Naive thymus-derived CD8-positive, alpha-beta T cell (primary cell): ENCODE measurements at places on chromosomes 5 and 9. TPM values are rescaled to one million over a fixed set of nuclear protein-coding genes. Genes with fewer than 3 reads are reported as not detected.

GRCh38 chr5:114418176-114419066, 56.6 kb downstream of the KCNN2 start:
- no peak overlapping the region for H3K4me3 ChIP-seq
- H3K4me1 ChIP-seq: no peaks in the 10 kb centered on the region
- H3K27ac ChIP-seq: no peak overlapping the region
- DNase-seq: no peak
- no peaks in the 10 kb centered on the region for H3K36me3 ChIP-seq
- no peaks in the 10 kb centered on the region for H3K27me3 ChIP-seq

Gene ADGRD2
- not detected for total RNA-seq

DNA sequence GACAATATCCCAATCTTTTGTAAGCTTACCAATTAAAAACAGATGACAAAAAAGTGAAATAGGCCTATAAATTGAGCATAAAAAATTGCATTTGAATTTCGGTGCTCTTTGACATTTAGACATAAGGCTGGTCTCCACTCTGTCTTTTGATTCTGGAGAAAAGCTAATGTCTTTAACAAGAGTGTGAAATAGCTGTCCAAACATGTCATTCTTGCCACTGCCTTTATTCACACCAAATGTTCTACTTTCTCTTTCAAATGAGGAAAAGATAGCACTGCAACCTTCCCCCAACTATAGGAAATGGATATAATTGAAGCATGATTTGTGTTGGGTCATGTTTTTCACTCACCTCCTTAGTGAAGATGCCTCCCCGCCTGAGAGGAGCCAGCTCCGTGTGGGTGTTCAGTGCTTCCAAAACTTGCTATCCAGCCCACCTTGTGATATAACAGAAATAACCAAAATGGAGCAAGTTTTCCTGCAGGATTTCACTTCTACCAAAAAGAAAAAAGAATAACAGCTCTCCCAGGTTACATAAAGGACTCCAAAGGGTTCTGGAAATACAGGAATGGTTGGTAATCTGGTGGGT, 55.2 kb upstream of the STK32A start:
- DNase-seq: no peak
- no peak overlapping the region for H3K4me3 ChIP-seq
- H3K36me3 ChIP-seq: no peaks in the 10 kb centered on the region

- H3K27ac ChIP-seq: no peak overlapping the region
- DNase-seq: no peak
- H3K36me3 ChIP-seq: no peaks in the 10 kb centered on the region
- H3K27me3 ChIP-seq: no peaks in the 10 kb centered on the region
- no peak overlapping the region for H3K4me3 ChIP-seq
Measured at GRCh38 chr5:124986170-124986569, 239.7 kb upstream of the ZNF608 start.

GRCh38 chr9:16367605-16368231, 502.8 kb downstream of the BNC2 start:
- H3K4me3 ChIP-seq: no peak overlapping the region
- DNase-seq: no peak

- no peak for DNase-seq
- H3K4me1 ChIP-seq: peaks cover 26% of the 10 kb centered on the region
- H3K36me3 ChIP-seq: peaks cover 27% of the 10 kb centered on the region
- H3K4me3 ChIP-seq: peak overlapping the region; percentile 81
- peaks cover 82% of the 10 kb centered on the region for H3K27me3 ChIP-seq
Measured at GRCh38 chr5:88675168-88675707, 207.7 kb downstream of the MEF2C start.

DNA sequence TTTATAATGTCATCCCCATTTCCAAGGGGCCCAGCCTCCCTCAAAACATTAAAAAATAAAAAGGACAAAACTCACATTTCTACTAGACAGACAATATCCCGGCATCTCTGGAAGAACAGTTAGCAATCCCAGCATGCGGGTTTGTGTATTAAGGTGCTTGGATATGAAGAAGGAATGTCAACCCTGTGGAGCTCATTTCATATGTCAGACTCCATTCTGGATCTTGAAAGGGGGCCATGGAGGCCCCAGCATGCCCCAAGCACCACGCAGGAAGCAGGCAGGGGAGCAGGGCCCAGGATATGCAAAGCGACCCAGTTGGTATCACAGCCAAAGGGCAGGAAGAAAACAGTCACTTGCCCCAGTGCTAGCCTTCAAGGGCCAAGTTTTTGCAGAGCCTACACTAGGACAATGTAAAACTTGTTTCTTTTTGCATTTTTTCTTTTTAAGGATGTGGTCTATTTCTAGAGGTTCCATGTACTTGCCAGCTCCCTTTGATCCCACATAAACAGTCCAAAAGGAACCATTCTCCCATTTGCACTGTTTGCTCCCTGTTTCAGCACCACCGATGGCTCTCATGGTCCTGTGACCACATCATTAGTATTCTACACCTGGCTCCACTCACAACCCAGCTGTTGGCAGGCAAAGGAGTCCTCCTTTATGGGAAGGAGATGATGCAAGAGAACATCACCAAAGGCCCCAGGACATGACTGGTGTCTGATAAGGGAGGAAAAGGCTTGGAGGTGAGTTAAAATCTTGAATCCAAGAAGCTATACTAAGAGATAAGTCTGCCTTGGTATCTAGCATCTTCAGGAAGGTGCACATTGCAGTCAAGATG, 58.3 kb downstream of the FGF1 start:
- no peak overlapping the region for H3K4me3 ChIP-seq
- H3K4me1 ChIP-seq: peaks cover 6% of the 10 kb centered on the region
- no peak overlapping the region for H3K27ac ChIP-seq

Gene RAD50
- total RNA-seq: 36.1 TPM

DNA sequence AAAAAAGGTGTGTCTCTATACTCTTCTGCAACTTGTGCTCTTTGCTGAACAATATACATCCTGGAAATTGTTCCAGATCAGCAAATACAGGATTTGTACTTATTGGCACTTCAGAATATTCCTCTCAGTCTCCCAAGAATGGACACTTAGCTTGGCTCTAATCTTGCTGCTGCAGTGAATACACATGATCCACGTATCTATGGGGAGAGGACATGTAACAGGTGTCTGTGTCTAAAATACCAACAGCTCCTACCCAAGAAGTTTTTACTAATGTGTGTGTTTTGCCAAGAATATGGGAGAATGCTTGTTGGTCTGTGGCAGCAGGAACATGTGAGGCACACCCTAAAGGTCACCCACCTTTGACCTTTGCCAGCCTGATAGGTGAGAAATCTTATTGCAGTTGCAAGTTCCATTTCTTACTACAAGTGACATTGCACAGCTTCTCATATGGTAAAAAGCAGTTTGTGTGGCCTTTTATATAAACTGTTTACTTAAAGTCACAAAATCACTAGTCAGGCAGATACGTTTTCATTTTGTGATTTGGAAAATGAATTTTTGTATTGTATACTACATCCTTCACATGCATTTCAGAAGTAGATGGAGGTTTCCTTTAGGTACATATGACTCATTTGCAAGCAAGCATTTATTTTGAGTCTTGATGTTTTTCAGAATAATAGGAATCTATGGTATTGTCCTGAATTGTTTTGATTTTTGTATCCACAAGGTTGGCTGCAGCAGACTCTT, 35.8 kb downstream of the PHF2 start:
- no peaks in the 10 kb centered on the region for H3K27me3 ChIP-seq
- no peak overlapping the region for H3K27ac ChIP-seq
- DNase-seq: no peak
- no peak overlapping the region for H3K4me3 ChIP-seq
- peaks cover 16% of the 10 kb centered on the region for H3K4me1 ChIP-seq

GRCh38 chr9:88773627-88774244, 217.5 kb upstream of the S1PR3 start:
- no peaks in the 10 kb centered on the region for H3K36me3 ChIP-seq
- peaks cover 16% of the 10 kb centered on the region for H3K4me1 ChIP-seq
- no peak for DNase-seq
- H3K27ac ChIP-seq: no peak overlapping the region
- no peak overlapping the region for H3K4me3 ChIP-seq
- H3K27me3 ChIP-seq: peaks cover 16% of the 10 kb centered on the region

Gene RAPGEF1
- 91.7 TPM for total RNA-seq

GRCh38 chr9:105698348-105698870, 4.1 kb downstream of the TMEM38B start:
- H3K36me3 ChIP-seq: no peaks in the 10 kb centered on the region
- DNase-seq: no peak
- no peak overlapping the region for H3K4me3 ChIP-seq

Gene CTXN3
- total RNA-seq: not detected

DNA sequence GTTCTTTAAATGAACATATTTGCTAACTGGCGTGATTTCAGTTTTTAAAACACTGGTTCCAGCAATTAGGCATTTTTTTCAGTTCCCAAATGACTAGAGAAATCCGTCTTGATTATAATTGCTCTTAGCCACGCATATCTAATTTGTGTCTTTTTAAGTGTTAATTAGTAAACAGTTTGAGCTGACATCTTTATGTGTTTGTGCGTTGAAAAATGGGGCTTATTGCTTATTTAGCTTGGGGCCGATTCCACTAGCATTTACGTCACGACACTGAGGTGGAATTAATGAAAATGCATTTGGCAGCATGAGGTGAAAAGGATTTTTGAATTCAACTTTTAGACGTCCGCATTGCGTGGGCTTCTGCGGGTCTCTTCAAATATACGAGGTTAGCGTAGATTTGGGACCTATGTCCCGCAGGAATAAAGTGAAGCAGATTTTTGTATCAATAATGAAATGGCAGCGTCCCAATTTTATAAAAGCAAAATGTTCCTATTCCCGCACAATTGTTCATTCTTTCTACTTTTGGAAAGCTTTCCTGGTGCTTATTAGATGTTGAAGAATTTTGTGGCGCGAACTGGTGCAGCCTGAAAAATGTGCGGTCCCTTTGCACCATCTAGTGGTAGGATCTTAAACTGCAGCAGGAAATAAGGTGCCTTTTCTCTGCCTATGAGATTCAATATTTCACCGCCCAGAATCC, 122.7 kb upstream of the LMX1B start:
- peak; percentile 52 for DNase-seq
- no peaks in the 10 kb centered on the region for H3K36me3 ChIP-seq
- H3K27me3 ChIP-seq: no peaks in the 10 kb centered on the region
- H3K4me1 ChIP-seq: peaks cover 13% of the 10 kb centered on the region
- H3K27ac ChIP-seq: no peak overlapping the region

DNA sequence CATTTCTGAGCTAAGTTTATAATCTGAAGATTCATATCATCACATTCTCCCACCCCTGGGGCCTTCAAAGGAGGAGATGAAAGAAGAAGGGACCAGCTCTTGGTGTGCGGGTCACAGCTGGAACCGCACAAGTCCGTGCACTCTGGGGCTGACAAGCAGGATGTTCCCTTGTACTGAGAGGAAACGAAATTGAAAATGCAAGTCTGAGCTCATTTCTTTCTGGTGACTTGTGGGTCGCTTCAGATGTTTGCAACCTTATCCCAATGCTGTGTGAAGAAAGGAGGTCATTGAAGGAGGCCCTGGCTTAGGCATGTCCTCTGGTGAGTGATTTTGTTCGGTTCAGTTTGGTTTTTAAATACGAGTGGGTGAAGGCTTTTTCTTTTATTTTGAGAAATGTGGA, 59.6 kb downstream of the C9orf152 start:
- H3K27ac ChIP-seq: peak overlapping the region; percentile 76
- no peak for DNase-seq
- H3K27me3 ChIP-seq: no peaks in the 10 kb centered on the region
- H3K36me3 ChIP-seq: no peaks in the 10 kb centered on the region
- peak overlapping the region; percentile 62 for H3K4me3 ChIP-seq

Gene STKLD1
- total RNA-seq: 1.3 TPM

GRCh38 chr5:69170495-69170894, 3.5 kb downstream of the CCNB1 start:
- no peak for DNase-seq
- H3K27ac ChIP-seq: no peak overlapping the region
- no peak overlapping the region for H3K4me3 ChIP-seq
- no peaks in the 10 kb centered on the region for H3K27me3 ChIP-seq
- H3K36me3 ChIP-seq: no peaks in the 10 kb centered on the region

GRCh38 chr5:44774279-44774880, 34.4 kb upstream of the MRPS30 start:
- no peak for DNase-seq
- no peaks in the 10 kb centered on the region for H3K4me1 ChIP-seq
- H3K4me3 ChIP-seq: no peak overlapping the region
- H3K36me3 ChIP-seq: no peaks in the 10 kb centered on the region

Gene MORN5
- not detected for total RNA-seq

- peaks cover 8% of the 10 kb centered on the region for H3K36me3 ChIP-seq
- H3K4me1 ChIP-seq: peaks cover 81% of the 10 kb centered on the region
- no peak overlapping the region for H3K4me3 ChIP-seq
- peak overlapping the region; percentile 94 for H3K27ac ChIP-seq
- H3K27me3 ChIP-seq: no peaks in the 10 kb centered on the region
- no peak for DNase-seq
Measured at GRCh38 chr9:97908705-97909104, 13.6 kb downstream of the TRMO start.

DNA sequence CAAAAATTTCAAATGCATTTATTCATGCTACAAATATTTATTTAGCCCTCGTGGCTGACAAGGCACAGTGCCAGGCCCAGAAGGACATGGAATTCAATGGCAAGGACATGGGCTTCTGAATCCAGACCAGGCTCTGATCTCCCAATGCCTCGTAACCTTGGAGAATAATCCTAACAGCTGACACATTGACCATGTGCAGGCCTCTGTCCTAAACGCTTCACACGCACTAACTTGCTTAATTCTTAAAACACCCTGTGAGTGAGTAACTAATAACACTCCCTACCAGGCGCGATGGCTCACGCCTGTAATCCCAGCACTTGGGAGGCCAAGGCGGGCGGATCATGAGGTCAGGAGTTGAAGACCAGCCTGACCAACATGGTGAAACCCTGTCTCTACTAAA, 33.2 kb downstream of the MYO10 start:
- H3K4me1 ChIP-seq: no peaks in the 10 kb centered on the region
- H3K27me3 ChIP-seq: no peaks in the 10 kb centered on the region

DNA sequence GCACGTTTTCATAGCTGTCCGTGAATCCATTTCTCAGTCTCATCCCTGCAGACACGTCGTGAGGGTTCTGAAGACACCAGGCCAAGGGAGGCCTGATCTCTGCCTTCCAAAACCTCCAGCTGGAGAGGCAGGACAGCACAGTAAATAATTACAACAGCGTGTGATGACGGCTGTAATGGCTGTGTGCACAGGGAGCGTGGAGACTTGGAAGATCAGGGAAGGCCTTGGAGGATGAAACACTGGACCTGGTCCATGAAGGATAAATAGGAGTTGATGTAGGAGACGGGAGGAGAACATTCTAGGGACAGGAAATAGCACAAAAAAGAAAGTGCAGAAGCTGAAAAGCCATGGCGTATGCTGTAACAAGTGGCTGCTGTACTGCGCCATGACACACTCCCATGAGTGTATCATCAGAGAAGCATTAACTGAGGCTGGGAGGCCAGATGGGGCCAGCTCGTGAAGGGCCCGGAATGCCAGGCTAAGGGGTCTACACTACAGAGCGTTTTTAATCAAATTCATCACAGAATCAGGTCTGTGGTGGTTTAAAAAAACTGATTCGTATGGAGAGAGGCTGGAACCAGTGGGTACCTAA, 97.2 kb downstream of the CRB2 start:
- DNase-seq: no peak
- H3K4me3 ChIP-seq: no peak overlapping the region
- no peaks in the 10 kb centered on the region for H3K27me3 ChIP-seq
- no peaks in the 10 kb centered on the region for H3K4me1 ChIP-seq
